ENCODE measurements at places on chromosomes 2 and 18. TPM values are rescaled to one million over a fixed set of nuclear protein-coding genes. Genes with fewer than 3 reads are reported as not detected.

Gene ZBTB14
- polyA plus RNA-seq, result 15.2 TPM

Gene SERPINB10
- not detected for polyA plus RNA-seq

Gene NABP1
- polyA plus RNA-seq, result 18.7 TPM

Gene CFAP210
- not detected for polyA plus RNA-seq

Gene NBAS
- 33.1 TPM for polyA plus RNA-seq

Gene PPP1CB
- polyA plus RNA-seq, result 244 TPM

Gene CYP1B1
- 2.6 TPM for polyA plus RNA-seq

Gene TUBA3D
- polyA plus RNA-seq, result not detected

Gene PTPRM
- 76.3 TPM for polyA plus RNA-seq

Gene DCDC2C
- polyA plus RNA-seq, result 0.65 TPM

- DNase-seq, result no peak
Measured at GRCh38 chr18:32081881-32082280, 9.8 kb upstream of the RNF138 start.

DNA sequence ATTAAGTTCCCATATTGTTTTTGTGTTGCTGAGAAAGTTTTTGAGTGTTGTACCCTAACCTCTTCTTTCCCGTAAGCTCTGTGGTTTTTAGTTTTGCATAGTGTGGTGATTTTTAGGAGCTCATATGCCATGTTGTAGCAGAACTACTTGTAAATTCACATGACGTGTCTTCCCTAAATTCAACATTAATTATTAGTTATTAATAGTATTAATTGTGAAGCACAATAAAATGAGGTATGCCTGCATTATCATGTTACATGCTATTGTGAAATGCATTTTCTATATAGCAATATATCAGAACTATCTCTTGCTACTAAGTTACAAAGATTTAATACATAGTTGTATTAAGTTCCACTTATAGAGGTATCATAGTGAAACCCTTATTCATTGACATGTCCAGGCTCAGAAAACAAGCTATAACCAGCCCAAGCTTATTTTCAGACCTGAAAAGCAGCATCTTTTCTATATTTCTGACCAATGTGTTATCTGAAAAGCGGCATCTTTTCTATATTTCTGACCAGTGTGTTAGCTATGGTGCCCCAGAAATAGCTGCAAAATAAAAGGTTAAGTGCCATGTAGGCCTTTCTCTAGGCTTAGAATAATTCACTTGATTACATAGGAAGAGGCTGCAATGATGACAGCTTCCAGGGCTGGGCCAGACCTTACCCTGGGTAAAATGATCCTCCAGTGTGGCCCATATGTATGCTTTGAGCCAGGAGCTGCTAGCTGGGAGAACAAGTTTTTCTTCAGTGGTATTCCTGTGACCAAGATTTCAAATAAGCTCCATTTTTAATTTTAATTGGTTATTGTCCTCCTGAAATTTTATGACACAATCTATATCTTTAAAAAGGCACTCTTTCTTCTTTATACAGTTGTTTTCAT is 21.6 kb downstream of the EPAS1 start:
- no peak for DNase-seq

GRCh38 chr18:29003194-29003593 is 826.3 kb upstream of the CDH2 start:
- DNase-seq, result no peak

DNA sequence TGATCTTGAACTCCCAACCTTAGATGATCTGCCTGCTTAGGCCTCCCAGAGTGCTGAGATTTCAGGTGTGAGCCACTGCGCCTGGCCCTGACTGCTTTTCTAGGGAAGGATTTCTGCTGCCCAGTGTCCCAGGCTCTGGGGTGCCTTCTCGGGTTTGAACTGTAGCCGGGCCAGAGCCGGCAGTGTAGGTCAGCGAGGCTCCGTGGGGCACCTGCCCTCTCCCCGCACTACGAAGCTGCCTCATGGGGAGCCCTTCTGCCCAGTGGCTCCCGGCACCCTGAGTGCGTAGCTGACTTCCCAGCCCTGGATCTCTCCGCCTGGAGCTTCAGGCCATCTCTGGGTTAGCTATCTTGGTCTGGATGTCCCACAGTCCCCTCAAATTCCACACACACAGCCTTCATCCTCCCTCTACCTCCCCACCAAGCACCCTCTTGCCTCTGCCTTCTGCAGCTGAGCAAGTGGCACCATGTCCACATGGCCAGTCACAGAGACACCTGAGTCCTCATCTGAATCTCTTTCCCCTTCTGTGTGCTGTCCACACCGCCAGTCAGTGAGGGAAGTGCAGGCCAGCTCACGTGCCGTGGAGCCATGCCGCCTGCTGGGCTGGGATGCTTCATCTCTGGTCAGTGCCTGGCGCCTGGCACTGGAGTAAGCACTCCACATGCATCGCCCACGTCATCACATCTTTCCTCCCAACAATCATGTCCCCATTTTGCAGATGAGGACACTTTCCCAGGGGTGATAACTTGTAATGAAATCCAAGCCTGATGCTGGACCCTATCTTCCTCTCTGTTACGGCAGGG is 69.2 kb downstream of the EDAR start:
- no peak for DNase-seq

- DNase-seq, result no peak
Measured at GRCh38 chr2:6864231-6864754, 1.4 kb downstream of the CMPK2 start.

GRCh38 chr2:107359021-107359420 is 467.7 kb upstream of the RGPD4 start:
- DNase-seq, result no peak

DNA sequence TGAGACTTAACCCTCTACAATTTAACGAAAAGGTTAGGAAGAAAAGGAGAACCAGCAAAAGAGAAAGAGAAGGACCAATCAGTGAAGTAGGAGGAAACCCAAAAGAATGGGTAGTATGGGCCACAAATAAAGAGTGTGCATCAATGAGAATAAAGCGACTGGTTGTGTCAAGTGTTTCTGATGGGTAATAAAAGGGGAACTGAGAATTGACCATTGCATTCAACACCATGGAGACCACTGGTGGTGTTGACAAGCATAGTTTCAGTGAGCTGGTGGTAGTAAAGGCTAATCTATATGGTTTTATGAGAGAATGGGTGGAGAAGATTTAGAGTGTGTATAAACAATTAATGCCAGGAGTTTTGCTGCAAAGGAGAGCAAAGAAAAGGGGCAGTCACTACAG is 75.4 kb downstream of the CSRNP3 start:
- no peak for DNase-seq

GRCh38 chr2:145744541-145745386 is 1224.8 kb upstream of the ZEB2 start:
- DNase-seq, result no peak

- DNase-seq, result no peak
Measured at GRCh38 chr2:165847001-165847400, 53.0 kb upstream of the GALNT3 start.

DNA sequence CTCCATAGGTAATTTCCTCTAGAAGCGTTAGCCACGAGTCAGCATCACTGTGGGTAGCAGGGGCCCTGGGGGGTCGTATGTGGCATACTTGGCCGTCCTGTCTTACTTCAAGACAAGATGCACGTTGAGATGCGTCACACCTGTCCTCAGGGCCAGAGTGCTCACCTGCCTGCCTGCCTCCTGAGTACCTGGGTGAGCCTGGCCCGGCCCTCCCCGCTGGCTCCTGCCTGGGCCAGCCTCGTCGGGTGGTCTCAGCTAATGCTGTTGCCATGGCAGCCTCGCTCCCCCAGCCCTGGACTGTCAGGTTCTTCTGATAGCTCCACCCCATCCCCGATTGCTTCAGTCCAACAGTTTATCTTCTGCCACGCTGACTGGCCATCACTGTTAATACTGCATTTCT is 232.4 kb downstream of the GBX2 start:
- no peak for DNase-seq

DNA sequence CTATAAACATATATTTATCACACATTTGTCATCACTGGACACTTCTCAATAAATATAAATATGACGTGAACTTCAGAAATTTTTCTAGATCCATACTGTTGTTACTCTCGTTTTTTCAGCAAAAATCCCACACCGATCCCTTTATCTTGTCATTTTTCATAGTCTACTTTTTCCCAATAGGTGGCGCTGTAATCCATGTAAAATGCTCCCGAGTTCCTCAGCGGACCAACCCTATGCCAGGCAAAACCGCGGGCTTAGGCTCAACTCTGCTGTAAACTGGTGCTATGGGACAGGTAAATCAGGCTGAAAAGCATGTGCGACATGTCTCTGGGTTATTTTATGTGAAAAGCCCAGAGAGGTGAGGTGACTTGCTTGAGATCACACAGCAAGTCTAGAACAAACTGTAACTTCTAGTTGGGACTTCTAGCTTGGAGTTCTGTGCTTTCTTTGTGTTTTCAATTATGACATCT is 104.0 kb downstream of the COBLL1 start:
- peak; percentile 69 for DNase-seq

- no peak for DNase-seq
Measured at GRCh38 chr2:216714376-216714775, 19.0 kb upstream of the IGFBP5 start.

GRCh38 chr2:136319651-136320050 is 201.7 kb upstream of the CXCR4 start:
- DNase-seq, result no peak

DNA sequence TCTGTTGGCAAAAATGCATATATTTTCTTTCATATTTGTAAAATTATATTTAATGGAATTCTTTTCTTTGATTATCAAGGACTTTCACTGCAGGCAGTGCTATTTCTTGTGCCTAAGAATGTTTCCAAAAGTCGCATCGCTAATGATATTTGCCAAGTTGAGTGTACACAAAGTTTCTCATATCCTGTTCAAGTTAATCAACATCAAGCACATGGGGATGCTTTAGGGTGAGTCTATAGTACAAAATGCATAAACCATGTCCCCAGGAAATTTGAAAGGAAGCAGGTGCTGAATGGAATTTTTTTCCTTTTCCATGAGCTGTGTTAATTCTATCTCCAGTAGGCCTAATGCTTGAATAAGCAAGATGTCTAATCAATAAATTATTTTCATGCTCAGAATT is 129.7 kb downstream of the GALNT1 start:
- DNase-seq, result no peak

DNA sequence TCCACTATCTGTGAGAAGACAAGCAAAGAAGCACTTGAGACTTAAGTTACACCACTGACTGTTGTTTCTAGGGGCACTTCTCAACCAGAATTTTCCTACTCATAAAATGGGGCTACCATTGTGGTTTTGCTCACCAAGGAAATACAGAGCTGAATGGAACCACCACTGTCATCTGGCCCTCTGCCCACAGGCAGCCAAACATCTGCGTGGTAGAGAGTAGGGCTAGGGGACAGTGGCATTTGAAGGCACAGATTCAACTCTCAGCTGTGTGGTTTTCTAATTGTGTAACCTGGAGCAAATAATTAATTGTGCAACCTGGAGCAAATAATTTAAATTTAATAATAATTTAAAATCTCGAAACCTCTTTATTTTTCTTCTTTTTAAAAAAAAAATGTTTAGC is 79.6 kb downstream of the PDE11A start:
- no peak for DNase-seq

GRCh38 chr2:72917138-72917876 is at the start of gene EMX1:
Gene EMX1, plus strand, starts transcription at chr2:72917519. Its CDS starts 334 bp downstream, at chr2:72917853.
- no peak for DNase-seq

- DNase-seq, result no peak
Measured at GRCh38 chr18:45839414-45840395, 14.2 kb downstream of the SIGLEC15 start.

DNA sequence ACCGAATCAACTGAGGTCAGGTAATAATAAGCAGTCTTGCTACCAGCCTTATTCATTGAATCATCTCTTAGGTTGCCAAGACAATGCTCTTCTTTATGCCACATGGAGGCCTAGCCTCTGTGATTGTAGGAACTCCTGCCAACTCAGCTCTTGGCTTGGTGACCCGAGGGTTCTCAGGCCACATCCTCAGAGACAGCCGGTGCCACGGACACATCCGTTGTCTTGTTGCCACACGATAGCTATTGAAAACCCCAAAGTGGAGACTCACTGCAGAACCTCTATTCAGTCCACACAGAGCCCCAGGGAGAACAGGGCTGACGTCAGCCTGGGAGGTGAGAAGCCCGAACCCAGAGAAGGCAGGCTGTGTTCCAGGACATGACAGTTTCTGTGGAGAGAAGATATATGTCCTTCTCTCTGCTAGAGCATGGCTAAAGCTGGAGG is 53.5 kb upstream of the TGFA start:
- DNase-seq, result no peak

DNA sequence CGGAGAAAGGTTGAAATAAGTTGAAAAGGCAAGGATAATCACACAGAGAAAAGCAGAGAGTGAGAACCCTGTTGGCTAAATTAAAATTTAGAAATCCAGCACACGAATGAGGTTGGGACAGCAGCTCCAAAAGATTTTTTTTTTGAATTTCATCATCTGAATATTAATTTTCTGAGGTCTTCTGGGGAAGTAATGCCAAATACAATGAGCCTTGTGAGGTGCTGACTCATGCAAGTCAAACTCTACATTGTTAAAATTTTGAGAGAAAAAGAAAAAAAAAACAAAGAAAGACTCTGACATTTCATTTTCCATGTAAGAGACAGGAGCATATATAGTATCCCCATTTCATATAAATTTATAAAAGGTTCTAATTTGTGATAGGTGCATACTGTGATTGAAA is 614.2 kb upstream of the CDH2 start:
- DNase-seq, result no peak

GRCh38 chr2:7704296-7704865 is 787.2 kb downstream of the RNF144A start:
- DNase-seq, result no peak

DNA sequence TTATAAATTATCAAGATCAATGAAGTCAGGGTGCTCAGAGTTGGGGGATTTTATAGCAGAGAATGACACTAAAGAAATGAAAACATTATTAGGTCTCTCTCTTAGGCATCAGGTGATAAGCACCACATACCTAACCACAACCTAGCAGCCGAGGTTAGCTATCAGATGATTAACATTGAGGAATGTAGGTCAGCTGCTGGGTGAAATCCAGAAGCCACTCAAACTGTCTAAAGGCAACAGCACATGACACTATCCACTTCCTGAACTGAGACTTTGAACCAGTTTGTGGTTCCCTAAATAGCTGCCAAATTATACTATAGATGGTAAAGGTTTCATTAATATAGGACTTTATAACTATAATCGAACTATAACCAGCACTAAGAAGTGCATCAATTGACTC is 4.7 kb downstream of the EPG5 start:
- no peak for DNase-seq

DNA sequence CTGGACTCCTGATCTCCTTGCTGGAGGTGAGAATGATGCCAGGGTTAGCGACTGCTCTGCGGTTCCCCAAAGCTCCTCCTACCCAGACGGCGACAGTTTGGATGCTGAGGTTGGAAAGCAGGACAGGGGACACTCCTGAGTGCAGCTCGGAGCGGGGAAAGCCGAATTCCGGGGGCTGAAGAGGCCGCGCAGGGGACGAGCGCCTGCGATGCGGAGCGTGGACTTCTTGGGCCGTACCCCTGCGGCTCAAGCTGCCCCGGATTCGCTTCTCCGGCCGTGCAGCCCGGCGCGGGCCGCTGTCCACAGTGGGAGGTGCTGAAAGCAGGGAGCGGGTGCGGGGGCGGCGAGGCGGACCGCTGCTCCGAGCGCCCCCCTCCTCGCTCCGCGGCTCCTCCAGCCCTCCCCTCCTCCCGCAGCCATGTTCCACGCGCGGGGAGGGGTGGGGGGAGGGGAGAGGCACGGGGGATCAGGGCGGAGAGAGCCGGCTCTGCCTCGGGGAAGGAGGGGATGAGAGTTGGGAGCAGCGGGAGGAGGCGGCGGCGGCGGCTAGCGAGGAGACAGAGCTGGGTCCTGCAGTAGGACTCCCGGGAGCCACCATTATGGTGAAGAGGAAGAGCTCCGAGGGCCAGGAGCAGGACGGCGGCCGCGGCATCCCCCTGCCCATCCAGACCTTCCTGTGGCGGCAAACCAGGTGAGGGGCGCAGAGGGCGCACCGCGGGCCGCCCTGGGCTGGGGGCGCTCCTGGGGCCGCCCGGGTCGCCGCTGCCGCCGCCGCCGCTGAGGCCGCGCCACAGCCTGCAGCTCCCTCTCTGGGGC is at the start of gene UNC80:
TSS of gene UNC80 (plus strand) at position 359 of the 816 bp plus-strand sequence. CDS start at position 600, 241 bp downstream.
- peak; percentile 78 for DNase-seq

Measured in muscle of arm (tissue), 14 donors.